ENCODE measurements at places on chromosomes 1 and 21.

DNA sequence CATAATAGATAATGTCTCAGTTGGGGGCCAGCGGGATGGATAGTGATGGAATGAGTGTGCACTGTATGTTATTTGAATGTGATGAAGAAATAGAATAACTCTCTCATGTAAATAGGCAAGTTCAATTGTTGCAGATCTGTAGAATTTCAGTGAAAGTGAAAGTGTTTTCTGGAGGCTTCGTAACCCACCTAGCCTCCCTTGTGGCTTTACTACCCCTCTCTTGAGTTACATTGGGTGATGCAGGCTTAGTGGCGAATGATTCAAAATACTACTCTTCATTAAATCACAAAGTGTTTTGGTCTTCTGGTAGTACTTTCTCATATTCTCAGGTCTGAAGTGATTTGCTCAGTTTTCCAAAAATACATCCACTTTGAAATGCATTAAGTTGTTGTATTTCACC, 411.9 kb downstream of the ZP4 start:
- no peak for DNase-seq

GRCh38 chr1:37817481-37817880, 9.5 kb upstream of the YRDC start:
- DNase-seq: no peak

GRCh38 chr1:63691701-63692425, 82.0 kb upstream of the ROR1 start:
- DNase-seq: peak; percentile 57

- peak; percentile 97 for DNase-seq
Measured at GRCh38 chr1:223726380-223727001, 14.2 kb downstream of the CAPN2 start.

GRCh38 chr1:205316161-205316566, 5.4 kb downstream of the NUAK2 start:
- no peak for DNase-seq

DNA sequence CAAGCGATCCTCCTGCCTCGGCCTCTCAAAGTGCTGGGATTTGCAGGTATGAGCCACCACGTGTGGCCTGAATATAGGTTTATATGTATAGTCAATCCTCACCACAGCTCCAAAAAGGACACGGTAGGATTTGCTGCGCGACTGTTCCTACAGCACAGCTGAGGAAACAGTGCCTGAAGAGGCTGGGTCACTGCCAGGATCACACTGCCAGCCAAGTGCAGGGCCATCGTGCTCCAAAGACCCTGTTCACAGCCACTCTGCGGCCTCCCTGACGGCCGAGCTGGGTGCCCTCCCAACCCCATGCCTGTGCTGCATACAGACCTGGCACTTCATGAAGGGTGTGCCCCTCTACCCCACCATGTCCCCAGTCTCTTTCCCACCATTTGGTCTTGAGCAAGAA, 71.4 kb downstream of the MRPL37 start:
- DNase-seq: no peak

GRCh38 chr1:160352555-160352954, 9.4 kb downstream of the NCSTN start:
- no peak for DNase-seq

- no peak for DNase-seq
Measured at GRCh38 chr21:41673071-41673470, 93.8 kb downstream of the RIPK4 start.

DNA sequence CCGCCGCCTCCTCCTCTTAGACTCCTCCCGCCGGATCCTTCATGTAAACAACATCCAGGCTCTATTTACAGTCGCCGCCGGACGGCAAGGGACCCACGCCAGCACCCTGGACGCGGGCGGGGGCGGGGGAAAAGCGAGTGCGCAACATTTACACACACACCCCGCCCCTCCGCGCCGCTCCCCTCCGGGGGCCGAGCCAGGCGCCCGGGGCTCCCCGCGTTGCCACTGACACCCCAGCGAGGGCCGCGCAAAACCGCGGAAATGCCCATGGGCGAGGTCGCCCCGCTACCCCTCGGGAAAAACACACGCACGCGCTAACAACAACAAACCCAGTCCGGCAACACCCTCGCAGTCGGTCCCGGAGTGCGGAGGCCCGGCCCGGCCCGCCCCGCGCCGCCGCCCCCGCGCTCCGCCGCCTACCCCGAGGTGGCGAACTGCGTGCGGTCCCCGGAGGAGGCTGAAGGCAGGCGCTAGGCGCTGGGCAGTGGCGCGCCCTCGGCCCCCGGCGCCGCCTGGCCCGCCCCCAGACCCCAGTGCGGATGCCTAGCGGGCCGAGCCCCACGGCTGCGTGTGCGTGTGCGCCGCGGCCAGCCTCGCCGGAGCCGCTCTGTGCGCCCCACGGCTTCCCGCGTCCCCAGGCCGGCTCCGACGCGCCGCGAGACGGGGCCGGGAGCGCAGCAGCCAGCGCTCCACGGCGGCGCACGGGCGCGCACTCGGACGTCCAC, 81.1 kb upstream of the AK4 start:
- DNase-seq: peak; percentile 43

DNA sequence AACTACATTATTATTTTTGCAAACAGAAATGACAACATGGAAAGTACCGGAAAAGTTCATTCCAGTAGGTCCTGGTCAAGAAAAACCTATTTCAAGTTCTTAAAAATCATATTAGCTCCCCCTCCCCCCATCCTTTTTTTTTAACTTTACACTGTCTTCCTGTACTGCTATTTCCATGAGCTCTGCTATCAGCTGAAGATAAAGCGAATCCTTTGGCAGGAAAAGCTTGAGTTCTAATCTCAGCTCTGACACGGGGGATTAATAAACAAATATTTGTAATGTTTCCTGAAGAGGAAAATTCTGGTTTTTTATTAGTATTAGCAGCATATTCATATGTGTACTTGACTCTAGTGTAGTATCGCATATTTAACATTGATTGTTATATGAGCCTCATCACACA, 190.7 kb upstream of the ESRRG start:
- no peak for DNase-seq

GRCh38 chr1:15217654-15218053, 29.4 kb upstream of the FHAD1 start:
- no peak for DNase-seq

- no peak for DNase-seq
Measured at GRCh38 chr21:44846224-44846484, 27.3 kb downstream of the PTTG1IP start.

- no peak for DNase-seq
Measured at GRCh38 chr21:45431781-45432572, 27.0 kb downstream of the COL18A1 start.

DNA sequence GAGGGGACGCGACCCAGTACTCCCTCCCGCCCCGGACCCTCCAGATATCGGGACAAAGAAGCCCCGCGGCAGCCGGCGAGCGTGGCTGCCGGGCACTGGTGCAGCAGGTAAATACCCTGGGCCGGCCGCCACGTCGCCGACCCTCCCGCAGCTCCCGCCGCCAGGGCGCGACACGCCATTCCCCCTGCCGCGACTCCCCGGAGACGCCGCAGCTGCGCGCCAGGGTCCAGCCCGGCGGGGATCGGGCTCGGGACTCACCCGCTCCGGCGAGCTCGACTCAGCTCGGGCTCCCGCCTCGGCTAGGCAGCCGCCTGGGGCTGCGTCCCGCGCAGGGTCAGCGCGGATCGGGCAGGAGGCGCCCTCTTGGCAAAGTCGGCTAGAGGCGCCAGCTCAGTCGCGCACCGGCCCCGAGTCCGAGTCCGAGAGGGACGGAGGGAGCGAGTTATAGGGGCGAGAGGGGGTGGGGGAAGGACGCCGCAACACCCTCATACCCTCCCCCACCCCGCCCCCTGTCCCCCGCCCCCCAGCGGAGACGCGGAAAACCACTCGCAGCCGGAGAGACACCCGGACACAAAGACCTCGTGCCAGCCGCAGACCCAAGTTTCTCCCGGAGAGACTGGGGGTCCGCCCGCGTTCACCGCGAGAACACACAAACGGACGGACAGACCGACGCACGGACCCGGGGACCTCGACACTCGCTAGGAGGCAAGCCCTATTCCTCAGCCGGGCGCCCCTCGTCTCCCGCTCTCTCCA, 985 bp downstream of the SYT6 start:
- no peak for DNase-seq

GRCh38 chr1:30816211-30817076, 58.9 kb upstream of the LAPTM5 start:
- DNase-seq: peak; percentile 39

DNA sequence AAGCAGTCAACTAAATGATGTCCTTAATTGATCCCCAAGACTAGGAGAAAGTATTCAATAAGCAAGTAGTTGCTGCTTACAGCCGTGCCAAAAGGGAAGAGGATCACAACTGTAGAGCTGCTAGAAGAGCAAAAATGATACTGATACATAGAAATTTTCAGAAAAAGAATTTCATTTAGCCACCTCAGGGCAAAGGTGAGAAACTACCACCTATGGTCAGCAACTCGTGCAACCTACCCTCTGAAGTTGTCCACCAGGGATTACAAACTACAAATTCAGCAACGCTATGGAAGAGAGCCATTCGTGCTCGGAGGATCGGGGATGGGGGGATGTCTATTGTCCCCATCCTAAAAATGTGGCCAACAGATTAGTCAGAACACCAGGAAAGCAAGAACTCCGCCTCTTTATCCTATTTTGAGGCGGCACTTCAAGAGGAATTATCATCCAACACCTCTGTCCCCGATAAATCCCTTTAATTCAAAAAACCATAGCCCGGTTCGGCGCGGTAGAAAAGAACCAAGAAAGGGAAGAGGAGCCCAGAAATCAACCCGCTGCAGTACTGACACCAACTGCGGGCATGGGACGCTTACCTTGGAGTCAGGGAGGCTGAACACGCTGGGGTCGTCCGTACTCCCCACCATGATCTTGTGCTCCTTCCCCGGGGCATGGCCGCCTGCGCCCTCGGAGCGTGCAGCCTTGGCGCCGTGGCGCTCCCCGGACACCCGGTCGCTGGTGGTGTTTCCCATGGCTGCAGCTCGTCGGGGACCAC, 687 bp downstream of the PRKAB2 start:
- DNase-seq: no peak

DNA sequence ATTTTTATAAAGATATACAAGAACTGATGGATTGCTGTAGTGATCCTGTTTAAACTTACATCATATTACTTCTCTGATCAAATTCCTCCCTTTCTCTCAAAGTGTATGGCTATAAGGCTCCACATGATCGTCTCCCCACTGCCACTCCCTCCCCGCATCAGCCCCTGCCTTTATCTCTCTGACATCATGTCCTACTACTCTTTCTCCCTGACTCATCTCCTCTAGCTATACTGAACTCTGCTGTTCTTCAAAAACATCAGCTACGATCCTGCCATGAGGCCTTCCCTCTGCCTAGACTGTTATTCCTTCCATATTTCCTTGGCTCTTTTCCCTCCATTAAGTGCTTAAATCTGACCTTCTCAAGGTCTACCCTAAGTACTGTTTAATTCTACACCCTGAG, 22.8 kb downstream of the HFM1 start:
- no peak for DNase-seq

- DNase-seq: no peak
Measured at GRCh38 chr1:202081992-202082391, 40.7 kb upstream of the GPR37L1 start.

DNA sequence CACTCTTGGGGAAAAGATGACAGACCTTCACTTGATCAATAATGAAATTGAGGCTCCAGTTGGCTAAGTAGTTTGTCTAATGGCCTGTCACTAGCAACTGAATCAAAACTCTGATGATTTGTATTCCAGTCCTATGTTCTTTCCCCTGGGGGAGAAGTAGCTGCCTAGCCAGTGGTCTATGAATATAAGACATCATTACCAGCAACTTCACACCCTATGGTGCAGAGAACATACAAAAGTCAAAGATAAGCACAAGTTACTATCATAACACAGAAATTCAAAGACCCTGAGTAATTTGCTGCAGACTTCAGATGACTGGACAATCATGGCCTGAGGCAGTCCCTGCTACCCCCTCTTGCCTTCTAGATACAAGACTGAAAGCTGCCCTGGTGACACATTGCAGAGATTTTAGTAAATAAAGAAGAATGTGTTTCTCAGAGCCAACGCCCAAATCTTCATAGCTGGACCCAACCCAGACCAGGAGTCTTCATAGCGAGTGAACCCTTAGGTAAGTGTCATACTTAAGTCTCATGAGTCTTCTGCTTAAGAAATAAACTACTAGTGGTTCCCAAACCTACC, 993 bp downstream of the PDZK1 start:
- peak; percentile 83 for DNase-seq

GRCh38 chr1:21468599-21468998, 28.7 kb downstream of the NBPF3 start:
- DNase-seq: no peak

DNA sequence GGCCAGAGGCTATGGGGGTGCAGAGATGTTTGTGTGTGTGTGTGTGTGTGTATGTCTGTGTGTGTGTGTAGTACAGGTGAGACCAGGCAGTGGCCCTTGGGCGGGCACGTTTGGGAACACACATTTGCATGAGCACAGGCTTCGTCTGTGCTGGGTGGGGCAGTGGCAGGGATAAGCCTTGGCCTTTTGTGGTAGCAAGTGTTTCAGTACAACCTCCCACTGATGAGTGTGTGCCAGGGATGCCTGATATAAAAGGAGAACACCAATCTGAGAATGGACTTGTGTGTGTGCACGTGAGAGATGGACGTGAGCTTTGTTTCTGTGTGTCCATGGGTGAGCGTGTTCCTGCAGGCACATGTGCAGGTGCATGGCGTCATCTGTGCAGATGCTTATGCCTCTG, 3.0 kb downstream of the NTRK1 start:
- DNase-seq: no peak

All from HS-5 (cell line).